ENCODE measurements at places on chromosomes 7 and 10. TPM values are rescaled to one million over a fixed set of nuclear protein-coding genes. Genes with fewer than 3 reads are reported as not detected.

Gene ADRB1
- total RNA-seq: not detected

Gene CC2D2B
- total RNA-seq: 0.75 TPM

Gene LRIT1
- total RNA-seq: not detected

Gene ZNF680
- 10.9 TPM for total RNA-seq

Gene AZGP1
- total RNA-seq: not detected

Gene BAIAP2L1
- total RNA-seq: 1.9 TPM

Gene COL1A2
- 1.4 TPM for total RNA-seq

Gene ACTR3C
- total RNA-seq: 7.9 TPM

Gene CYP2W1
- not detected for total RNA-seq

Gene FRA10AC1
- 18.6 TPM for total RNA-seq

Gene NCF1
- total RNA-seq: 0.90 TPM

Gene MYOZ1
- total RNA-seq: not detected

Gene CPA2
- 0.14 TPM for total RNA-seq

Gene HYAL4
- total RNA-seq: not detected

Gene SNCG
- total RNA-seq: not detected

Gene PRRT4
- total RNA-seq: 0.39 TPM
